Activated CD8-positive, alpha-beta memory T cell treated with anti-CD3 and anti-CD28 coated beads, Interleukin-2, amount 50 U/mL, for 48 hours (primary cell): ENCODE measurements at places on chromosomes 13 and 19.

DNA sequence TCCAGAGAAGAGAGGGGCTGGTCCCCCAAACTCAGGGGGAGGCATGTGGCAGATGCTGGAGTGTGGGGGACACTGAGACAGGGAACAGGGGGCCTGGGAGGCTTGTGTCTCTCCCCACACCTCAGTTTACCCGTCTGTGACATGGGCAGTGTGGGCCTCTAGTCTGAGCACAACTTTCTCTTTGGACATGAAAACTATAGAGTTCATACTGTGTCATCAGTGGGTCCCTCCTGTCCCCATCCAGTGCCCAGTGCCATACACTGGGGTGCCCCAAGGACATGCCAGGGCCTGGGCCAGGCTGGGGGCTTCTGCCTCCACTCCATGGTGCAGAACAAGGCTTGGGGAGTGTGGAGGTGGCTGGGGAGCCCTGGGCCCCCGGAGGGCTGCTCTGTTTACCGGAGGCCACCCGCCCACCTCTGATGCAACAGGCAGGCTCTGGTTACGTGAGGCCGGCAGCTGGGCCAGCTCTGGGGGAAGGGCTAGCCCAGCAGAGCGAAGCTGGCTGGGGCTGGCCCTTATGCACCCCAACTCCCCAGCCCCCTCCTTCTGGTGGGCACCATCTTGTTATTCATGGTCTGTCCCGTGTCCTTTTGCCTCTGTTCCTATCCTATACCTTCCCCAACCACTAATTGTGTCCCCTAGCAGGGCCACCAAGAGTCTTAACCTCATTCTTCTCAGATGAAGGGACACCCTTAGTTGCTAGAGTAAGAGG, 1.9 kb upstream of the MEF2B start:
- DNase-seq = no peak

DNA sequence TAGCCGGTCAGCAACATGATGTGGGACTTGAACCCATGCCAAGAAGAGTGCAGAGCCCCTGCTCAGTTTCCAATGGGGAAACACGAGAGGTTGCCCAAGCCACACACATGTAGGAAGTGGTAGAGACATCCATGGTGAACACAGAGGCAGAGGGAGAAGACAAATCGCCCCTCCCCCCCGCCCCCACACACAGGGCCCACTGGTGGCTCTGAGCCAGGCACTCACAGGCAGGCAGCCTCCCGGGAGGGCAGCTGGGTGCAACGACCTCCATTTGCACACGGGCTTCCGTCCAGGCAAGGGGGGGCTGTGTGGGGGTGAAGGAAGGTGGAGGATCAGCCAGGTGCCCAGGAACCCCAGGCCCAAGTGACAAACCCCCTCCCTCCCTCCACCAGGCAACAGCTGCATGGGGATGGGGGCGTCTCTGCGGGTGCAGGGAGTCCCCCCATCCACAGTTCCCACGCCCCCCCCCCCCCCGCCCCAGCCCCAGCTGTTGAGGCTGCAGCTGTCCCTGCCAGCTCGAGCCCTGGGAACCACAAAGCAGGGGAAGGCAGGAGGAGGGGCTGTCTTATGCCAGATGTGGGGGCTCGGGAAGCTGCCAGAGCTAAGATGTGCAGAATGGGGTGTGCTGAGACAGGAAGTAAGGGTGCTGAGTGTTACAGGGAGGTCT, 3.4 kb downstream of the NOTCH3 start:
- no peak for DNase-seq

GRCh38 chr19:8370176-8371010, 6.4 kb downstream of the ANGPTL4 start:
- DNase-seq = no peak

DNA sequence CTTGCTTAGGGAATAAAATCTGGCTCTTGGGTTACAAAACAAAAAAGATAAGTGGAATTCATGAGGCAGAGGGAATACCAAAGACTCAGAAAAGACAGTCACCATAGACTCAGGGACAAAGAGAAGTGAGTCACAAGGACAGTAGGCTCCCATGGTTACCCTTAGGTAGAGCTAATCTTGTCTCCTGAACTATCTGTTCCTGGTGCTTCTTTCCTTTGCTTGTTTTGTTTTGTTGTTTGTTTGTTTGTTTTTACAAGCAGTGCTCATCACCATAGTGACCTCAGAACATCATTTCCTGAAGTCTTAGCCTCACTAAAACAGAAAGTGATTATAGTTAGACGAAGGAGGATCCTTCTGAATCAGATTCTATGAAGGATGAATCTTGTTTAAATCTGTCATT, 142.3 kb upstream of the SOX21 start:
- no peak for DNase-seq

- no peak for DNase-seq
Measured at GRCh38 chr19:40510526-40511115, 43.8 kb downstream of the SPTBN4 start.

DNA sequence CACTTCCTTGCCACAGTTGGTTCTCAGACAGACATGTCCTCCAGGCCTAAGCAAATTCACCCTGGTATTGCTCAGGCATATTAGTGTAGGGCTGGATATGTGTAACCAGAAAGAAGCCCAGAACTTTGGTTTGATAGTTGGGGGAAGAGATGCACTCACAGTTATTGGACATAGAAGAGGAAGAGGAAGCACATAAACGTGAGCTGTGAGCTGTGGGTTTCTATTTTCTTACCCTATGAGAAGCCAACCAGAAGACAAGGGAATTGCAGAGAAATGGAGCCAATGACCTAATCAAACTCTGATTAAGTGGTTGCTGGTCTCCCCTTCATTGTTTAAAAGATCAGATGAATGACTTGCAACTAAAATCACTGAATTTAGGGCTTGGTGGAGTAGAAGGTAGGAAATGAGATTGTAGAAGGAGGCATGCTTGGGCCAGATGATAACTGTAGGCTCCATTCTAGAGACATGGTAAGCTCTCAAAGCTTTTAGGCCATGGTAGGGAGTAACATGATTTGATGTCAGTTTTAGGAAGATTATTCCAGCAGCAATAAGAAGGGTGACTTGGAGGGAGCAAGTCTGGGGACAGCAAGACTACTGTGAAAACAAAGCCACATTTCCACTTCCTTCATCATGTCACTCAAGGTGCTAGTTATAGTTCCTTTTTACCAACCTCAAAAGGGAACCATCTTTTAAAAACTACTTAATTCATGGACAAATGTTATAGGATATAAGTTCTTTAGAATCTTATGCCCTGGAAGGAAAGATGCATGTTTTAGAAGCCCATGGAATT, 24.1 kb upstream of the WDFY2 start:
- no peak for DNase-seq

DNA sequence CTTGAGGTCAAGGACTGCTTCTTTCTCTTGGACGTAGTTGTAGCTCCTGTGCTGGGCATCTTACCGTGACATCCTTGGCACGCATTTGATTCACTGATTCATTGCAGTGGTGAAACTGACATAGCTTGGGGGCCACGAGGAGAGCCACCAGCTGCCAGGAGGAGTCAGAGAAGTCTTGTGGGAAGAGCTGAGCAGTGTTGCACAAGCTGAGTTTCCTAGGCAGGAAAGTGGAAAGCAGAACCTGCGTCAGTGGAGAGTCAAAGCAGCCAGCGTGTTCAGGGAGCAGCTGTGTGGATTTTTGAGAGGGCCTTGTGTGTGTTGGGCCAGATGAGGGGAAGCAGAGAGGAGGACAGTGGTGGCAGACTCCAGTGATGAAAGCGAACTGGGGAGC, 5.3 kb upstream of the GPR183 start:
- DNase-seq = no peak

GRCh38 chr13:114146173-114146572, 13.8 kb upstream of the RASA3 start:
- DNase-seq = no peak

- peak; percentile 82 for DNase-seq
Measured at GRCh38 chr13:42048684-42049453, 421 bp downstream of the DGKH start.

DNA sequence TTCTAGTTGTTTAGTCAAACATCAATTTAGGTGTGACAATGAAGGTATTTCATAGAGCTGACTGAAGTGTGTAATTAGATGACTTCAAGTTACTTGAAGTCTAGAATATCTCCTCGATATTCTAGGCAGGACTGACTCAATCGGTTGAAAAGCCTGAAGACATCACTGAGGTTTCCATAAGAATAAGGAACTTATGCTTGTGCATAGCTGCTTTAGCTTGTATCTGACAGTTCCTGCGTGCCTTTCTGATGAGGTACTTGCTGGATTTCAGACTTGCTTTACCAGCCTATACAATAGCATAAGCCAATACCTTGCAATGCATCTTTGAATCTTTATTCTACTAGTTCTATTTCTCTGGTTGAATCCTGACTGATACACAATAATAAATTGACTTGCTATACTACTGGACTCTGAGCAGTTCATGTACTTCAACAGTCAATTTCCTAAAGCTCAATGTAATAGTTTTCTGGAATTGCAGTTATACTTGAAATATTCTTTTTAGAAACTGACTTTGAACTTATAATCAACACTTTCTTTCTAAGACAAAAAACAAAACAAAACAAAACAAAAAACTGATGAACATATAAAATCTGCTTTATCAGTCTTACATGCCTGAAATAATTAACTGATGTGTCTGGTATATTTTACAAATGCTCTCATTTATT, 1534.8 kb downstream of the SLITRK5 start:
- no peak for DNase-seq

- no peak for DNase-seq
Measured at GRCh38 chr13:37656247-37656940, 57.8 kb upstream of the POSTN start.

DNA sequence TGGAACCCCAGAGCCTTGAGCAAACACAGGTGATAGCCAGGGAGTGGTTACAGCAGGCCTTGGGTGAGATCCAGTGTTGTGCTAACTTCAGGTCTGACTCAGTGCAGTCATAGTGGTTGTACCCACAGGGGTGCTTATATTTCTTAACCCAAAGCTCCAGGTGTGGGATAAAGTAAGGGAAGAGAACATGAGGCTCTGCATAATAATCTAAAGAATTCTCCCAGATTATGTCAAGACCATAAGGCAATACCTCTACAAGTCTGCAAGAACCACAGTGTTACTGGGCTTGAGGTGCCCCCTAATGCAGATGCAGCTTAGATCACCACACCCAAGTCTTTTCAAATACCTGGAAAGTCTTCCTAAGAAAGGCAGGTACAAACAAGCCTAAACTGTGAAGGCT, 485.4 kb downstream of the RFC3 start:
- DNase-seq = no peak
